ENCODE measurements at places on chromosomes 5 and 9. TPM values are rescaled to one million over a fixed set of nuclear protein-coding genes. Genes with fewer than 3 reads are reported as not detected.

Gene LCN1
- not detected for total RNA-seq

Gene PHYHD1
- total RNA-seq = 1.3 TPM

Gene ZBED3
- 4.7 TPM for total RNA-seq

Gene TTC16
- not detected for total RNA-seq

Gene DTWD2
- 3.3 TPM for total RNA-seq
